Stimulated activated CD4-positive, alpha-beta T cell treated with anti-CD3 and anti-CD28 coated beads, Interleukin-12 subunit alpha, Interleukin-12 subunit beta, amount 100 ng/mL, for 48 hours (primary cell): ENCODE measurements at places on chromosomes 4 and X.

GRCh38 chr4:97587912-97588311 lies 555.4 kb downstream of the STPG2 start:
- no peak for DNase-seq

DNA sequence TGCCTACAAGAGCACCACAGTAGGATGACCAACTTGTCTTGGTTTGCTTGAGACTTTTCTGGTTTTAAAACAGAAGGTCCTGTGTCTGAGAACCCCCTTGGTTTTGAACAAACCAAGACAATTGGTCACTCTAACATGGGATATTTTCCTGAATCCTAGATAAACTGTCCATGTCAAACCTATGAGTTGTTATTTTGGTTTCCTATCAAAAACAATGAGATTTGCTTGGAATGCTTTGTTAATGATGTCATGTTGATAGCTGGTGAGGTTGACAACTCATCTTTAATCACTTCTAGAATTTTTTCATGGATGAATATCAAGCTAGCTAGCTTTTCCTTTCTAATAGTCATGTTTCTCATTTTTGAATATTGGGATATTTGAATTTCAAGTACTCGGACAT lies 518.3 kb upstream of the ARX start:
- no peak for DNase-seq

- no peak for DNase-seq
These were observed 1952.2 kb downstream of the PCDH7 start for GRCh38 chr4:32672359-32672758.

DNA sequence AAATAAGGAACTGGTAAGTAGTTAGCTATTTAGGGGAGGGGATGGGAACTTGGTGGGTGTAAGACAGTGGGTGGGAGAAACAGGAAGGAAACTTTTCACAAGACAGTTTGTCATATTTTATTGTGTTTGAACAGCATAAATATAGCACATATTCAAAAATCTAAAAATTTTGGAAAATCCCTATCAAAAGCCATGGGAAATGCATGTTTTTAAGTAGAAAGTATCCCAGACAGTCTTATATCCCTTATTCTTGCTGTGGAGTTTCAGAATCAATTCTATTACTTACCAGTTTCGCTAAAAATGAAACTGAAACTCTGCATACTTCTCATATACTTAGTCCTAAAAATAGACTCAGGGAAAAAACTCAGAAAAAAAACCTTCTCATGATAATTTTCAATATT lies 22.3 kb upstream of the RASGEF1B start:
- DNase-seq, result no peak
